ENCODE measurements at places on chromosomes 2 and 18.

GRCh38 chr2:122864728-122865127 is 1109.3 kb downstream of the TSN start:
- no peak for DNase-seq

DNA sequence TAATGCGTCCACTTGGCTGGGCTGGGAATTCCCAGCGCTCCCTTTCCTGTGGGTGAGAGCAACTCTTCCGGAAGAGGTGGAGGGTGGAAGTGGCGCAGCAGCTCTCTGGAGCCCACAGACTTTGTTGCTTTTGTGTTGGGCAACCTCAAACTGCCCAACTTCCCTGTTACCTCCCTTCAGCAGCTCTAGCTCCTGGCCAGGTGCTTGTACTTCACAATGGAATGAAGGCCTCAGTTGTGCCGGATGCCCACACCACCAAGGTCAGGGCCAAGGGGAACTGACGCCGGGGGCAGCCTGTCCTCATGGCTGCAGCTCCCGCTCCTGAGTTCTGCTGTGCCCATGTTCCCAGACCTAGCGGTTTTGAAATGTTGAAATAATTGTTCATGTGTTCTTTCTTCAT is 322.9 kb downstream of the GALR1 start:
- no peak for DNase-seq

DNA sequence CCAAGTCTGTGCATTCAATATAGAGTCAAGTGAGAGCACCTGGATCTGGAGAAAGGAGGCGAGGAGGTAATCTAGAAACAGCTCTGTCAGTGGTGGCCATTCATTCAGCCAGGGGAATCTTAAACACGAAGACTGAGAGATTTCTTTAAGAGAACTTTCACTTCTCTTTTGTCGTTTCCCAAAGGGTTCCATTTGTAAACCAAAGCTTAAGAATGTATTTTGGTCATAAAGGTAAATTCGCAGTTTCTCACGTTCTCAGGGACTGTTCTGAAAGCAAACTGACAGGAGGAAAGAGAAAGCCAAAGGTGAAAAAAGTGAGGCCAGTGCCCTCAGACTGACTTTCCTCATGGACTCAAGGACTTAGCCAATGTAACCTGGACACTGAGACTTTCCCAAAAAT is 513.5 kb downstream of the CMPK2 start:
- no peak for DNase-seq

GRCh38 chr2:7288484-7288883 is 371.3 kb downstream of the RNF144A start:
- no peak for DNase-seq

- DNase-seq, result no peak
Observed at GRCh38 chr18:58051765-58052460, 7.9 kb downstream of the NEDD4L start.

- DNase-seq, result no peak
Observed at GRCh38 chr2:165163761-165164160, 40.1 kb downstream of the SCN3A start.

- DNase-seq, result no peak
Observed at GRCh38 chr2:169782513-169782912, 16.2 kb upstream of the SSB start.

- DNase-seq, result no peak
Observed at GRCh38 chr18:1026930-1027329, 122.3 kb downstream of the ADCYAP1 start.

- DNase-seq, result no peak
Observed at GRCh38 chr18:59219672-59220163, at the start of gene GRP. Gene GRP (plus strand): TSS chr18:59220158. CDS start chr18:59220266, 108 bp downstream.

GRCh38 chr2:85273738-85274731 is 53.8 kb downstream of the TGOLN2 start:
- no peak for DNase-seq

- no peak for DNase-seq
Observed at GRCh38 chr18:75824661-75825060, 397.2 kb upstream of the SMIM21 start.

DNA sequence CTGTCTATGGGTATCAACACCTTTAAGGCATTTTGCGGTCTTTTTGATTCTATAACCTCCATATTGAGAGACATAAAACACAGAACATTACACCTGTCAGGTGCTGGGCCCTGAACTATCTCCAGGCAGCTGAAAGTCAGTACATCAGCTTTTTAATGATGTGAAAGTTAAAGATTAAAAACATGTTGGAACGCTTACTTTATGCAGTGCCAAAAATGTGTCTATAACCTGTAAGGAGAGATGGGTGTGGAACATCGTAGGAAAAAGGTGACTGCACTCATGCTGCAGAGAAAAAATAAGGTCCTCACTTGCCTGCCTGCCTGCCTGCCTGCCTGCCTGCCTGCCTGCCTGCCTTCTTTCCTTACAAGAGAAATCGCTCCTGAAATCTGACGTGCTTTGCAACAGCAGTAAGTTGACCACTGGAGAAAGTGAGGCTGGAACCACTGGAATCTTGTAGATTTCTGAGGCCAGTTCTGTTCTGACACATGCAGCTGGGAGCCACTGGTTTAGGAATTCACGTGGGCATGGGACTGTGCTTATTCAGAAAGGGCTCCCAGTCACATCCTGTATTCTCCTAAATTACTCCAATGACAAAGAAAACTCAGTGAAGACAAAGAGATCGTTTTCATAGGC is 34.1 kb downstream of the BCL11A start:
- no peak for DNase-seq

DNA sequence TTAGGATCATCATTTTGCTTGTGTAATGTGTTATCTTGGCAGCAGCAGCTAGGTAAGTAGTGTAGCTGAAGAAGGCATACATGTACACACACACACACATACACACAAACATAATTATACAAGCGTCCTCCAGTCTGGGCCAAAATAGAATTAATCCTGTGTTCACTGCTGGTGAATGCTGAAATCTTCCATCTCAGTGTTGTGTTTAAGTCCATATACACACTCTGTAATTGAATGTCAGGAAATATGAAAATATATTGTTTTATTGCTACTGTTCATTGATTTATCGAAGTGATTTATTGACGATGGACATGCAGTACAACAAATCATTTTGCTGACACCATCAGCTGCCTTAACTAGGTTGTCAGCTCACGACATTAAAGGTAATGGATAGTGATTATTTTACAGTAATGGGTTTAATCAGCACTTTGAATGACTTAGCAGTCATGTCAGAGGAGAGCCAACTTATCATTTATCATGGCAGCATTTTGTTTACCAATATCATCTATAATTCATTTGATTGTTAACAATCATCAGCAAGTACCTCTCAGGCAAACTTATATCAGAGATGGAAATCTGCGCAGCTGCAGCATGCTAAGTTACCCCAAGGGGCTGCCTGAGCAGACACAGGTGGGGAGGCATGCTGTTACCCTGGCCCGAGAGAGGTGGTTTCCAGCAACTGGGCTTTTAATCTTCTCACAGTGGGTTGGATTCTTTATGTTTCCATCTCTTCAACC is 83.7 kb upstream of the FSHR start:
- DNase-seq, result no peak

DNA sequence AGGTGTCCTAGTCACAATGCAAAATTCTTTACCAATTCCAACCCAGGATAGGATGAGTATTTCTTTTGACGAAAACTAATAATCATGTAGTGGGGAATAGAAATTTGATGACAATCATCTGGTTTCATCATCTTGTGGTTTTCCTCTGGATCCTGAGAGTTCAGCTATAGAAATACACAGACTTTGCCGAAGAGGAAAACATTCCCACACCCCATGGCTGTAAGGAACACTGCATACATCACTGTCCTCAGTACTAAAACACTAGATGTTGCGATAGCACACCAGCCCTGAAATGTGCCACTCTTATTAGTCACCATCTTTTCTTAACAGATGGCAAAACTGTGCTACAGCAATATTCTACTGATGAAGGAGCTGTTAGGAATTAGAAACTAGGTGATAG is 29.4 kb downstream of the CERKL start:
- no peak for DNase-seq

DNA sequence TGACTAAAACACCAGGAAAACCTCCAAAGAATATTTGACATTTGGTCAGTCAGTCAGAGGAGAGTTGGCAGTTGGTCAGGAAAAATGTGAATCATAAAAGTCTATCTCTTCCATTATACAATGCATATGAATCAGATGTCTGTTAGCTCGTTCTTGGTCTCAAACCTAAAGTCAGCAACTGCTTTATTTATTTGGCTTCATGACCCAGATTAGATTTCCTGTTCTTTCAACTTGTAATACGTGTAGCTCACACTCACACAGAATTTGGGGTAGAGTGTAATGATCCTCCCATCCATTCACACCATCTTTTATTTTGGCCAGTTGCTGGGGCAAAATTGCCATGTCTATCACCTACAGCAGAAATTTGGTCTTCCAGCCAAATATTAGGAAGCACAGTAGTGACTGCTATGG is 81.9 kb upstream of the COL5A2 start:
- DNase-seq, result no peak

GRCh38 chr2:2455151-2455550 is 124.1 kb upstream of the MYT1L start:
- DNase-seq, result no peak

- no peak for DNase-seq
Observed at GRCh38 chr2:176133389-176133788, 3.9 kb downstream of the HOXD8 start.

DNA sequence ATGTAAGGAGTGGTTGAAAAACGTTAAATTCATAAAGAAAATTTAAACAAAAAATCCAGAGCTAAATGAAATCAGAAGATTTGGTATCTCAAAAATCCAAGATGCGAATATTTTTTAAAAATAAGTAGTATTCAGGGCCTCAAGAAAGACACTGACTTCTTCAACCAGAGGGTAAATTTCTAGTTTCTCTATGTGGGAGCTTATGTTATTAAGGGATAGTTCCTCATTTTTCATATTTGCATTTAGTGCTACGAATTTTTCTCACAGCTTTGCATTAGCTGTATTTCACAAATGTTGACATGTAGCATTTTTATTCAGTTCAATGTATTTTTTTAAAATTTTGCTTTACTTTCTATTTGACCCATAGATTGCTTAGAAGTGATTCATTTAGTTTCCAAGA is 454.7 kb downstream of the CBLN2 start:
- no peak for DNase-seq

DNA sequence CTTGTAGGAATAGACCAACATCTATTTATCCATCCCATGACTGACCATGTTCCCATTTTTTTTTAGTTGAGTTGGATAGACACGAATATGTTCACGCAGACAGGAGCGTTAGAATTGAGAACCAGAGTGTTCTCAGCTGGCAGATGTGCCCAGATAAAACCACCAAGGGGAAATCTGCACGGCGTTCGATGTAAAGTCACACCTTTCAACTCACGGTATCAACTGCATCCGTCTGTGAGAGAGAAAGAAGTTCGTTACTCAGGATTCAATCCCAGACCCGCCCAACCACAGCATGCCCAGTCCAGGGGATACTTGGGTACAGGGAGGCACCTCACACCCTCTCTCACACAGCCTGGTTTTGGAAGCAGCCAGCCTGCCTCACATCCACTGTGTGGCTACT is 26.1 kb downstream of the MAL start:
- DNase-seq, result no peak

GRCh38 chr18:12023375-12023774 is 42.1 kb downstream of the IMPA2 start:
- no peak for DNase-seq

DNA sequence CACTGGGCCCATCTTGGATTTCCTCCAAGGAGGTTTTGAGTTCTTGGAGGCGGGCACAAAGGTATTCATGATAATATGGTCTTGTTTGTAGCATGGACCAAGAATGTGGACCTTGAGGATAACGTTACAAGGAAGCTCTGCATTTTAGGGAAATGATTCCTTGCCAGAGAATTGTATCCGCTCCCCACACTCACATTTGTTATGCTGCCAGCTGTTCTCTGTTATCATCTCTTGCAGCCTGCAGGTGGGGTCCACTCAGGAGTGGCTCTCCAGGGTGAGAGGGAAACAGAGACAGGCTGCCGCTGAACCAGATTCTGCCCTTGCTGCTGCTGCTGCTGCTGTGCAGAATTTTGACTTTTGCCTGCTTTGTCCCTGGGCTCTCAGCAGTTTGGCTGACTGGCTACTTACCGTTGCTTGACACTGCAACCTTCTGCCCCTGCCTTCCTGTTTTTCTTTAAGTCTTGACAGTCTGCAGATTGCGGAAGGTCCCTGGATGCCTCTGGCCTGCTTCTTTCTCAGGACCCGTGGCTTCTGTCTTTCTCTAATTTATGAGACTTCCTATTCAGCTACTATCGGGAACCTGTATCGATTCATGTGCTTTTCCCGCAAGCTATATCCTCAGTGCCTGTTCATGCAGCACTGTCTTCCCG is 122.3 kb upstream of the DOCK10 start:
- no peak for DNase-seq

DNA sequence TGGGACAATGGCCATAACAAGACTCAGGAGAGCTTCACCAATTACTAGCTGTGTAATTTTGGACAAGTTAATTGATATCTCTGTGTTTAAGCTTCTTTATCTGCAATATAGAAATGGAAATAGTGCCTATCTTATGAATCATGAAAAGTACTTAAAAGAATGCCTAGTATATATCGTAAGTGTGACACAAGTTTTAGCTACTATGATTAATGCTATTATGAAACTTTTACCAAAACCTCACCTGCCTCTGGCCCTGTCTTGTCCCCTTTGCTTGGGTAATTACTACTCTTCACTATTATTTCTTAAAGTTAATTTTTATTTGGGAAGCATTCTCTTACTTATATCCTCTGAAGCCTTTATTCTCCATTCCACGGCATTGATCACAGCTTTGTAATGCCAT is 75.0 kb upstream of the NETO1 start:
- no peak for DNase-seq

DNA sequence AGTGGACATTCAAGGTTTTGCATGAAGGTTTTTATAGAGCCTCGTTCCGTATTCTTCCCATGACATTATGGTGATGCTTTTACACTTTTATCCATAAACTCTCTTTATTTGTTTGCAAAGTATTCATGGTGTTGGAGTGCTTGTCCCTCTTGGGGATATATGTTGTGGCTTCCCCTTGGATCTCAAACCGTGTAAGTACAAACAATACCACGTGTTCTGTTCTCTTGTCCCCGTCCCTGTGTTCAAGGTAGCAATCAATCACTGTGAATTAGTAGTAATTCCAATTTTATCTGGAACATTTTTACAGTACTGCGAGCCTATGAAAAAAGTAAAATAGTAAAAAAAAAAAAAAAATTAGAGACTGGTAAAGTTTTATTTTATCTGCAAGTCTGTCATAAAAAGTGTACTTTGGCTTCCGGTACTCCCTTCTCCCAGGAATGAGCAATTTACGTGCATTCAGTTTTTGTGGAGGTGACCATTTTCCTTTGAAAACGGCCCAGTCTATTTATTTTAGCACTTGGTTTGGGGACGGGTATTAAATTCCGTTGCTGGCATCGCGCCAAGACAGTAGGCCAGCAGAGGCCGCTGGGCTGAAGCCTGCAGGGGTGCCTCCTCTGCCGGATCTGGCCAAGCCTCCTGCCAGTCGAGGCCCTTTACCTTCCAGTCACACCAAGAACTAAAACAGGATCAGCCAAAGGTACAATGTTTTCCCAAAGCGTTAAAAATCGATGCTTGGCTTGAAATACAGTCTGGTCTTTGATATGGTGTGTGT is 175.7 kb downstream of the SOCS6 start:
- DNase-seq, result no peak

Measured in stimulated activated CD4-positive, alpha-beta T cell treated with anti-CD3 and anti-CD28 coated beads, Interleukin-12 subunit alpha, Interleukin-12 subunit beta, amount 100 ng/mL, for 24 hours (primary cell).